ENCODE measurements at places on chromosomes 12 and 14.
A peak's percentile ranks its signal among the peaks of the same experiment; 100 is the strongest.

- DNase-seq: no peak
These were observed 3.3 kb downstream of the ENO2 start for GRCh38 chr12:6917491-6918231.

GRCh38 chr12:66901138-66901932, 222.5 kb upstream of the GRIP1 start:
- DNase-seq: no peak

DNA sequence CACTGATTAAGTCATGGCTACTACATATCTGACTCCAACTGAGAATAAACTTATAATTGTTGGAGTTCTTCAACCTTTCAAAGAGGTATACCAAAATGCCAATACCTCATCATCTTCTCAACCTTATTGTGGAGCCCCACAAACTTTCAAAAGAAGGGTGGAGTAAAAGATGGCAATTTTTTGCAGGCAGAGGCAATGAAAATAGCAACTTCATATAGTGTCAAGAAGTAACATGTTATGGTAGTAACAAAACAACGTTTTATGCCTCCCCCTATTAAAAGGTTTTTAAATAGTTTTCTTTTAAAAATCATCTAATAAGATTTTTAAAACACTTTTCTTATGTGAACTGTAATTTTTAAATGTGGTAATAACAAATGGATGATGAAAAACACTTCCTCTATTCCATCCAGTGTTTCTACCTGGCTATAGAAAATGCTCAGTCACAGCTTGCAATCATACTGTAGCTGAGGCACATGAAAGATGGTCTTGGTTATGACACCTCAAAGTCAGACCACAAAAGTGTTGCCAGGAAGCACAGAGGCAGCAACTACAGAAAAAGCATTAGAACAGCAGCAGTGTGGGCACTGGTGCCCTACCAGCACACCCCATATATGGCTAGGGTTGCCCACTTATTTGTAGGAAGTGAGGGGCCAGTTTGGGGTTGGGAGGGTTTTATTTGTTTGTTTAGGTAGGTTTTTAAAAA, 7.0 kb downstream of the PPP1R12A start:
- no peak for DNase-seq

GRCh38 chr14:61836807-61837206, 74.6 kb downstream of the SNAPC1 start:
- no peak for DNase-seq

DNA sequence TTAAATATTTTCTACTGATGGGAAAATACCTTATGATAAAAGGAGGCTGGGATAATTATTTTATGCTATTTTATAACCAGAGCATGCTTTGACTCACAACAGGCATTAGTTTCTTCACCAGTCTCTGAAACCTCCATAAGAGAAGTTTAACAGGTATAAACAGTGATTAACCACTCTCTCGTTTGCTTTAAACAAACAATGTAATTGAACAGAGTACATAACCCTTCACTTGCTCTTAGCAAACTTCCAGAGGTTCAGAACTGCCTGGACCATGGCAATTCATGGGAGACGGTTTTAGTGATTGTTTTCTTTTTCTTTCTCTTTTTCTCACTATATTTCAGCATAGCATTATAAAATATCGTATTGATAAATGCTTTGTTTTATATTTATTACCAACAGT, 35.3 kb downstream of the CFAP251 start:
- no peak for DNase-seq

- DNase-seq: no peak
These were observed 18.3 kb downstream of the DYRK4 start for GRCh38 chr12:4580281-4580688.

DNA sequence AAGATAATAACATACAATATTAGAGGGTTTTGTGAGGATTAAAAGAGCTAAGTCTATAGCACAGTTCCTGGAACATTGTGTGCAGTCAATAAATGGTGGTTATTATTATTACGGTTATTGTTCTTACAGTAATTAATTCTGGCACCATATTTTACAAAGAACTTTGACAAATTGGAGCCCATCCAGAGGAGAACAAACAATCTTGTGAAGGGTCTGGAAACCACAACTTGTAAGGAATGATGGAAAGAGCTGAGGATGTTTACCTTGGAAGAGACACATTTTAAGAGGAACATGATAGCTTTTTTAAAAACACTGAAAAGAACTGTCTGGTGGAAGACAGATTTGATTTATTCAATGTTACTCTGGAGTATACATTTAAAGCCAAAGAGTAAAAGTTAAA, 150.5 kb upstream of the KRR1 start:
- no peak for DNase-seq

GRCh38 chr12:49974677-49975317, 2.0 kb downstream of the AQP6 start:
- no peak for DNase-seq

- peak; percentile 57 for DNase-seq
These were observed 114.2 kb upstream of the ARID2 start for GRCh38 chr12:45615268-45615667.

- DNase-seq: no peak
These were observed 81.2 kb upstream of the ATF7IP start for GRCh38 chr12:14284184-14284722.

GRCh38 chr14:20684662-20685456, 499 bp downstream of the RNASE4 start:
- peak; percentile 51 for DNase-seq

Measured in urothelium cell line (cell line).